Mesenteric fat pad (tissue), 1 donor: ENCODE measurements at places on chromosomes 7 and 10.
A peak's percentile ranks its signal among the peaks of the same experiment; 100 is the strongest.

GRCh38 chr7:150753826-150754603 is 16.8 kb downstream of the GIMAP5 start:
- DNase-seq: no peak

- no peak for DNase-seq
These were observed 117.9 kb upstream of the AGR3 start for GRCh38 chr7:16999541-17000267.

GRCh38 chr10:108631332-108631731 is 1292.0 kb downstream of the XPNPEP1 start:
- no peak for DNase-seq

DNA sequence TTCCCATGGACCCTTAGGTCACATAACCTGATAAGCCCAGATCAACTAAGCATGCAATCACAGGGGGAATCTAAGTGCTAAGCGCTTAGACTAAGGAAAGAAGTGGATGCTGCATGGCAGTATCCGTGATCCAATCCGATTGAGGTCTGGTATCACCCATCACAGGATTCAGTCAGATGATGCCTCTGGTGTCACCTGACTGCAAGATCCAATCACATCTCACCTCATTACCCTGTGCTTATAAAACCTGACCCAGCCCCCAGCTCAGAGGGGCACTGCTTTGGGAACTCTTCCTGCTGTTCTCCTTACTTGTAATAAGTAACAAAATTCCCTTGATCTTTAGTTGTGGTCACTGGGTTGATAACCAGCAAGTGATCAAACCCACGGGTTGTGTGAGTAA is 84.7 kb upstream of the TMEM168 start:
- DNase-seq: no peak

DNA sequence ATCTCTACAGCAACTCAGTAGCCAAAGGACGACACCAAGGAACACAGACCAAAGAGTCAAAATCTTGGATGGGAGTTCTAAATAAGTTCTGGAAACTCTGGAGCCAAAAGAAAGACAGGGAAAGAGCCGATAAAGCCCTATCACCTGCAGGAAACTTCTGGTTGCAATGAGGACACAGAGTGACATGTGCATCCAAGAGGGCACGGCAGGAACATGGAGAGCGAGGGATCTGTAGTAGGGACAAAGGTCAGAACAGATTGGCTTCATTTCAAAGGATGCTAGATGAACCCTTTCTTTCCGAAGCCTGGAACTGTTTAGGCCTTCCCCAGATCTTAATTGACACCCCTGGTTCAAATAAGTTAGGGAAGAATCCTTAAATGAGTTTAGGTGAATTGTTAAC is 39.5 kb downstream of the CACNA2D1 start:
- DNase-seq: no peak

GRCh38 chr7:14859267-14859666 is 43.3 kb downstream of the DGKB start:
- DNase-seq: no peak

- peak; percentile 71 for DNase-seq
These were observed 317.7 kb downstream of the GLRX3 start for GRCh38 chr10:130453721-130454542.

GRCh38 chr10:59750155-59750945 is 2.9 kb downstream of the MRLN start:
- DNase-seq: no peak

DNA sequence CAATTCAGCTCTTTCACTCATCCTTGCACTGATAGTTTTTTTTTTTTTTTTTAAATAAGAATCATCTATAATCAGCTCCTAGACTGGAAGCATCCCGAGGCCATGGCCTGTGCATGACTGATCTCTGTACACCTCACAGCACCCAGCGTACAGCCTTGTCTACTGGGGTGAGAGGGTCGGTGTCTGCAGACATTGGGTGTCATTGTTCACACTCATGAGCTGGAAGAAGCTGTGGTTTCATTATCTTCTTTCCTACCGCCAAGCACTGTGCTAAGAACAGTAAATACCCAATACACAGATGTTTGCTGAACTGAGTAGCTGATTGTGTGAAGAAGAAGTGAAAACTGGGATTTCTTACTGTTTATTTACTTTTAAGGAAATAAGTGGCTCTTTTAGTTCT is 123.6 kb downstream of the CLEC2L start:
- no peak for DNase-seq

- DNase-seq: no peak
These were observed 12.7 kb downstream of the IKZF1 start for GRCh38 chr7:50317221-50317678.

DNA sequence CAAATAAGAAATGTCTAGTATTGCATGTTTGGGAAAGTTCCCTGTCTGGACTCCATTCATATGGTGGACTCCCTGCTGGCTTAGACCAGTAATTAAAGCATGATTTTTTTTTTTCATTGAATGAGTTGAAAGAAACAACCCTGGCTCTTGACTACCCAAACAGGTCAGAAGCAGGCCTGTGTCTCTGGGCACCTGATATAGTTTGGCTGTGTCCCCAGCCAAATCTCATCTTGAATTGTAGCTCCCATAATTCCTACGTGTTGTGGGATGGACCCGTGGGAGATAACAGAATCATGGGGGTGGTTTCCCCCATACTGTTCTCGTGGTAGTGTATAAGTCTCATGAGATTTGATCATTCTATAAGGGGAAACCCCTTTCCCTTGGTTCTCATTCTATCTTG is 206.2 kb downstream of the TMEM178B start:
- DNase-seq: no peak

- DNase-seq: no peak
These were observed 356.2 kb upstream of the LRGUK start for GRCh38 chr7:133770863-133771492.

DNA sequence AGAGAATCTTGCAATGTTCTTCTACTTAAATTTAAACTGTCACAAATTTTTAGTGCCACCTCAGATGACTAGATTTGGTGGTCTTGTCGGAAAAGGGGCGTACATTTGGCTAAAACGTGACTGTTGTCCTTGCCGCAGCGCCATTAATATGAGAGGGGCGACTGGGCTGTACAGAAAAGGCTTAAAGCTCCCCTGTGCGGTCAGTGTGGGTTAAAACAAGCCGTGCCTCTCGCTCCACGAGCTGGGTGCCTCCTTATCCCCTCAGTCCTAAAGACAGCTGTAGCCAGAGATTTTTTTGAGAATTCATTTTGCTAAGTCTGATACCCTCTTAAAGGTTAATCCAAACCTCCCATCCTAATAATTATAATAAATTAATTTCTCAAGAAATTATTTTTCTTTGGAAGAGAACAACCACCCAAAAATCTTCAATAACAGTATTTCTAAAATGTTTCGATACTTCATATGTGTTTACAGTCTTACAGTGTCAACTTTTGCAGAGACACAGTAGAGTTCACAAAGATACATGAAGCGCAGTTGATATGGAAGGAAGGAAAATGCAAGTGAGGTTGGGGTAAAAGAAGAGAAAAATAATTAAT is 68.6 kb downstream of the C7orf25 start:
- no peak for DNase-seq

- no peak for DNase-seq
These were observed 17.0 kb downstream of the CPA4 start for GRCh38 chr7:130309986-130310385.

DNA sequence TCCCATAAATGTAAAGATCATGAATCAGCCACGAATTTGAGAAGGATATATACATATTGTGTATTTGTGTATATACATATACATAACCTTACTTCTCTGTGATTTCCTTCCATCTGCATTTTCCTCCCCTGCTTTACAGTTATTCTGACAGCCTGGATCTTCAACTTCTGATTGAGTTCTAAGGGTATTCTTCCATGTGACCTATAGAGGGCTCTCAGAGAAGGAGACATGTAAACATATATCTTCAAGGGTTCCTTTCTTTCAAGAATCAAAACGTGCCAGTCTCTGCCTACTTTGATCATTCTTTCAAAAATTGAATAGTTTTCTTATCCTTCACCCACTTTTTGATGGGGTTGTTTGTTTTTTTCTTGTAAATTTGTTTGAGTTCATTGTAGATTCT is 453.7 kb upstream of the POT1 start:
- DNase-seq: no peak

- no peak for DNase-seq
These were observed 6.9 kb upstream of the LRMDA start for GRCh38 chr10:75424571-75424970.

- DNase-seq: no peak
These were observed 2.9 kb downstream of the GLCCI1 start for GRCh38 chr7:7971308-7972040.

GRCh38 chr7:29976266-29976665 is 13.3 kb downstream of the SCRN1 start:
- DNase-seq: no peak
